Cerebellar cortex (tissue), 1 donor: ENCODE measurements at places on chromosomes 5 and 9.
A peak's percentile ranks its signal among the peaks of the same experiment; 100 is the strongest.

DNA sequence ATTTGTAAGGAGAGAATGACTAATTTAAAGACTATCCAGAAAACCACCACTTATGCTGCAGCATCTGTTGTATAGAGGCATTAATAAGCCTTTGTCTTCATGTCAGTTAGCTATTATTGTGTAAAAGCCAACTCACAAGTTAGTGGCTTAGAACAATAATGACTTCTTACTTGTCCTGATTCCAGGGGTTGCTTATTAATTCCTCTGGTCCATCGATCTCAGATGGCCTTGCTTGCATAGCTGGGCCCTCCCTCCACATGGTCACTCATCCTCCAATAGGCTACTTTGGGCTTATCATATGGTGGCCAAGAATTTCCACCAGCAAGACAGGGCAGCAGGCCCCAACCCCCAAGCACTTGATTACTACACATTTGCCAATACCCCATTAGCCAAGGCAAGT, 44.5 kb upstream of the STK32A start:
- no peak for DNase-seq

DNA sequence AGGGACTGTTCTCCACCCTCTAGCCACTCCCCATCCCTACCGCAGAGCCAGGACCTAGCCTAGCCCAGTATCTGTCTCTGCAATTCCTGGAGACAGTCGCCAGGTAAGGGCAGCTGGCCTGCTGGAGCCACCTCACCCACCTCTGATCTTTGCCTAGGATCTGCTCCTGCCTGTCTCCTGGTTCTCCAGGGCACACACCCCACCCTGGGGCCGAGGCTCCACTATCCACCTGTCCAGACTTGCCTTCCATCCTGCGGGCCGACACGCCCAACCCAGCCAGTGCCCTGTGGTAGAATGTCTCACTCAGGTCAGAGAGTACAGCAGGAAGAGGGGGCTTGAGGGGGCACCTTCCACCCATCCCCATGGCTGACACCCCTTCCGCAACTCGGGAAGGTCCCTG, 15.7 kb upstream of the AQP7 start:
- DNase-seq, result no peak

- no peak for DNase-seq
Observed at GRCh38 chr5:155056644-155057269, 43.2 kb downstream of the KIF4B start.

- no peak for DNase-seq
Observed at GRCh38 chr9:129854588-129855110, 19.4 kb downstream of the USP20 start.

DNA sequence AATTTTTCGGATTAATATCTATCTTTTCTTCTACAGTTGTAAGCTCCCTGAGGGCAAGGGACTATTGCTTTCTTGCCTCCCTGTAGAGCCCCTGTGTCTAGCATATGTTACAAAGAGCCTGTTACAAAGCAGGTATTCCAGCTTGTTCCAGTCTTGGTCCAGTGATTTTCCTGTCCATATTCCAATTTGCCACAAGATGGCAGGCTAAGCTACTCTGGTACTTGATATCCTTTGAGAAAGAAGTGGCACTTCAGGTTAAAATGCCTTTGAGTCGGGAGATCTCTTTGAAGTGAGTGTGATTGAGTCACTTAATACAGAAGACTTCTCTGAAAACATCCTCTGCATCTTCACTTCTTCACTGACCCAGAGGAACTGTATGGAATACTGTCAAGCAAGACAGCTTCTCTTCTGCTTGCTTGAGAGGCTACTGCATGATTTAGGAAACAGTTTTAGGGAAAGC, 24.5 kb downstream of the CAVIN4 start:
- peak; percentile 72 for DNase-seq

DNA sequence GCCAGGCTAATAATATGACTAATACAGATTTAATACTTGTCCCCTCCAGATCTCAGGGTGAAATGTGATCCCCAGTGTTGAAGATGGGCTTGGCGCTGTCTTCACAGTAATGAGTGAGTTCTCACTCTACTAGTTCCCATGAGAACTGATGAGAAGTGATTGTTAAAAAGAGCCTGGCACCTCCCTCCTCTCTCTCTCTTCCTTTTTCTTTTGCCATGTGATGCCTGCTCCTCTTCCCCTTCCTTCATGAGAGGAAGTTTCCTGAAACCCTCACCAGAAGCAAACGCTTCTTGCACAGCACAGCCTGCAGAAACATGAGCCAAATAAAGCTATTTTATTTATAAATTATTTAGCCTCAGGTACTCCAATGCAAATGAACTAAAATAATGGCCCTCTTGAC, 55.2 kb downstream of the GLDC start:
- no peak for DNase-seq

DNA sequence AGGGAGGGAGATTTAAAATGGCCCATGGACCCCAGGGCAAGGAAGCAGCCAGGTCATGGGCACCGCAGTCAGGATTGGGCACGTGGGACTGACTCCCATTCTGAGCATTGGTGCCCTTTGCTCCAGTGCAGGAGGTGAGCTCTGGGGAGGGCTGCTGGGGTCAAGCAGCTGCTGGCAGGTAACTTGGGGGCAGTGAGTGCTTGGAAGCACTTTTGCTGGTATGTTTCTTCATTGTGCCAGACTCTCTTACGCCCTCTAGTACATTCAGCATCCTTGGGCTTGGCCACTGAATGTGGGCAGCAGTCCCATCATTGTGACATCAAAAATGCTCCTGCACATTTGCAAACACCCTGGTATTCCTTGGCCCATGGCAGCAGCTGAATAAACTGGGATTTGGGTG, 32.7 kb downstream of the PRRC2B start:
- no peak for DNase-seq

DNA sequence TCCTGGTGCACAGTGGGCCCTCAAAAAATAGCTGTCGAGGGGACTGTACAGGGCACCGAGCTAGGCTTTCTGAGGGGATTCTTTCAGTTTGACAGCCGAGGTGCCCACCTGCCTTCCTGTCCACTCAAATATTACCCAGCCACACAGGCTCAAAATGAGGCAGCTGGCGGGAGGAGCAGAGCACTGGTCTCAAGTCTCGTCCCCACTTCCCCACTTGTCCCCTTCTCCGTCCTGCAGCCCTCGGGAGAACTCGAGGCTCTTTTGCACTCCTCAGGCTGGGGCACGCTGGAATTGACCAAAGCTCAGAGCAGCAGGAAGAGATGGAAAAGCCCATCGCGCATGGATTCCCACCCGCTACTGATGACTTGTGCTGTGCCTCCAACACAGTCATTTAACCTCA, 185.2 kb downstream of the HSPA4 start:
- DNase-seq, result no peak

GRCh38 chr5:141864371-141865370, 13.5 kb downstream of the PCDH1 start:
- no peak for DNase-seq

DNA sequence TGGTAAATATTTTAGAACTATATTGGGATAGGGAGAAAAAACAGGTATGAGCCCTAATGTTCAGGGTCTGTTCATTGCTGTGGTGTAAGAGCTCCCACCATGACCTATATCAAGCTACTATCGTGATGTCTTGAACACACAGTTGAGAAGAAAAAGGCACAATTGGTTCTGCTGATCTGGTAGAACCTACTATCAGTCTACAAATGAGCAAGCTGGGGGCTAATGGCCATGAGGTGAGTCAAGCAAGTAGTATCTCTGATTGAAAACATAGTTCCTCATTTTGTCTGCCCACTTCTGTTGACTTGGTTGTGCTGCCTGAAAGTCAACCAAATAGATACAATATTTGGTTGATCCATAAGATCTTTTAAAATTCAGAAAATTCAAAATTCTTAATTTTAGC, 1026.3 kb downstream of the CDH12 start:
- DNase-seq, result no peak

- no peak for DNase-seq
Observed at GRCh38 chr5:86074297-86074696, 543.4 kb upstream of the COX7C start.

GRCh38 chr5:39119404-39120051, 45.3 kb upstream of the RICTOR start:
- no peak for DNase-seq

- no peak for DNase-seq
Observed at GRCh38 chr5:91135475-91136248, 247.5 kb downstream of the ARRDC3 start.

GRCh38 chr5:131167615-131168014, 2.6 kb upstream of the HINT1 start:
- DNase-seq, result no peak

DNA sequence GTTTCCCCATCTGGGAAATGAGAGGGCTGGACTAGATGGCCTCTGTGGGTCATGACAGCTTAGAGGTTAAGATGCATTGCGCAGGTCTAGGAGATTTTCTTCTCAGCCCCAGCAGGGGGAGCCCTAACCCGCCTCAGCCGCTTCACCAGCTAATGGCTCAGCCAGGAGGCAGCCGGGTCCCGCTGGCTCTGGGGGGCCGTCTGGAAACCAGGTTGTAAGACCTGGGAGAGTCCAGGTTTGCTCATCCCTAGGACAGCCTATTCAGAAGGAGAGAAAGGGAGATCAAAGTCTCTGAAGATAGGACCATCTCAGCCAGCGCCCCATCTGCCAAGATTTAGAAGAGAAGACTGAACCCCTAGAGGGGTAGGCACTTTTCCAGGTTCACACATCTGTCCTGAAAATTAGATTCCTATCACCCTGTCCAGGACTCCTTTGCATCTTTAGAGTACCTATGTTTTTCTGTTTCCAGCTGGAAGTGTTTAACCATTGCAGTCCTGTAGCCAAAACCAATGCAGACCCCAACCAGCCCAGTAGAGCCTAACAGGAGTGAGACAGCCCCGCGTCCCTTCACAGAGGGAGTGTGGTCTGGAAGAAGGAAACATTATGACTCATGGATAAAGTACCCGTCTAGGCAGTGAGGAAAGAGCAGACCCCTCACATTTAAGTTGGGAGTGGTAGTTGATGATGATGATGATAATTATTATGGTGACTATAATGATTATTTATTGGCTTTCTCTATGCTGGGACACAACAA, 27.5 kb downstream of the SPARC start:
- peak; percentile 84 for DNase-seq

- DNase-seq, result no peak
Observed at GRCh38 chr9:126347911-126348760, 21.5 kb downstream of the MVB12B start.

- DNase-seq, result no peak
Observed at GRCh38 chr9:35869621-35870216, 482 bp downstream of the OR13J1 start.
